Naive thymus-derived CD4-positive, alpha-beta T cell (primary cell): ENCODE measurements at places on chromosomes 5 and 9.

DNA sequence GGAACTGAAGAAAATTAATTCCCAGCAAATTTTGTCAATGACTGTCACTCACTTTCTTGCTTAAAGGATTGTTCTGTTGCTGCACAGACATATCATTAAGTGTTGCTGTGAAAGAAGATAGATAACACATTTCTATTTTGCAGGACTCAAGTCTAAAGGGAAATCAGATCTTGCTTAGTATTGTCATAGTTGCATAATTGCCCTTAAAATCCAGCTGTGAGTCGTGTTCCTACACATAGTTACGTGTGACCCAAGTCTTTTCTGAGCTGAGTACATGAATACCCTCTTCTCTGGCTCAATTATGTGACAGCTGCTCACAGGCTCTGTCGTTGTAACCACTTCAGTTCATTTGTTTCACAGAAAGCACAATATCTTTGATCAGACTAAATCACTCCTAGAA is 390.8 kb downstream of the DTWD2 start:
- DNase-seq: no peak

- DNase-seq: no peak
These were observed 2.4 kb upstream of the PSAT1 start for GRCh38 chr9:78294290-78295176.

DNA sequence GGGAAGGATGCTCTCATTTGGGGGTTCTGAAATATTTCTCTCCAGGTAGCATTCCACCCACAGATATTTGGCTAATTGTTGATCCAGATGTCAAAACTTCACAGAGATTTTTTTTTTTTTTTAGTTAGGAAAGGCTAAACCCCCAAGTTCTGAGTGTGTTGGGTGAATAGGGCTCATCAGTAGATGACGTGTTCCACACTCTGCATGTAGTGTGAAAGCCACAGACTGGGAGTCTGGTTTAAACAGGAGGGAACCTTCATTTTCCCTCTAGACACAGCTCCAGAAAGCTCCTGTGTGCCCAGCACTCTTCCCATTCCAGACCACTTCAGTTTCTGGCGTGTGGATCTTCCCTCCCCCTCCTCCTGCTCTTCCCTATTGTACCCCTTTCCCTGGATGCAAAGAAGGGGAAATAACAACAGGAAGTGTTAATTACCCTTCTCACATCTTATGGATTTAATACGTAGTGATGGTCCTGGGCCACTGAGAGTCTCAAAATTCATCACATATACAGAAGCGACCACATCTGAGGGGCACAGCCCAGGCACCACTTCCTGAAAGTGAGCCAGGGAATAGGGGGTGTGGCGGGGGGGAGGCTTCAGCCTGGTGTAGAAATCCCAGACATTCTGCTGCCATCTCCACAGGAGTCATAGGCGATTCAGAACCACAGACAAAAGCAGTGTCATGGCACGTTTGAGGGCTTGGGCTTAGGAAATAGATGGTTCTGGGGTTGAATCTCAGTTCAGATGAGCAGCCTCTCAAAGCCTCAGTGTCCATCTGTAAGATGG is 65.1 kb downstream of the DAP start:
- no peak for DNase-seq

GRCh38 chr5:121373371-121373770 is 478.3 kb upstream of the FTMT start:
- no peak for DNase-seq

DNA sequence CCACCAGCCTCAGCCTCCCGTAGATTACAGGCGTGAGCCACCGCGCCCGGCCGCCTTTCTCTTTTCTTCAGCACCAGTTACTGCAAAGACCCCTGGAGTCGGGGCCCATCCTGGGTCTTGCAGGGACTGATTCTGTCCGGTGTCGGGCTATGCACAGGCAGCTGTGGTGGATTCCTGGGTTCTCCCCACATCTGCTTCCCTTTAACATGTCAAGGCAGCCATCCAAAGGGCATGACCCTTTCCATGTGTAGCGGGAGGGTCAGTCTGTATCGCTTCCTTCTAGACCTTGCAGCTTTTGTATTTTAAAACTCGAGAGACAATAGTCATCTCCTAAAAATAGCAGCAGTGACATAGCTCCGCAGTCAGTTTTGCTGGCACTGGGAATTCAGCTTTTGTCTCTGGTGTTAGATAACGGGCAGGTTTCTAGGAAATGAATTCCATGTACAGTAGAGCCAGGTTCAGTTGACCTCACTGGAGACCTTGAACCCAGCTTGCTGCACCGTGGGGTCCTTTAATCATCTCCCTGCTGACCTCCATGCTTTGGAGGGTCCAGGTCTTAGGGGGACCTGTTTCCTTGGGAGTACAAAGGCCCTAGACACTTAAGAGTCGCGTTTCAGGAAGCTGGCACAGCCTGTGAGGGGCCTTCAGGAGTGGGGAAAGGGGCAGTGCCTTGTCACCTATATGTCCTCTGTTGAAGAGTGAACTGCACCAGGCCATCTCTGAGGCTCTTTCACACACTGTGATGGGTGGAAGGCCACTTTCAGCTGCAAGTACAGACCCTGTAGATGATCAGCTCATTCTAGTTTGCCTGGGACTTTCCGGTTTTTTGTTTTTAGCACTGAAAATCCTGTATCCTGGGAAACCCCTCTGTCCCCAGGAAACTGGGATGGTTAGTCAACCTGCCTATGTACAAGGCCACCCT is 13.8 kb downstream of the ANKRD33B start:
- no peak for DNase-seq

- DNase-seq: no peak
These were observed 1.6 kb downstream of the BTNL3 start for GRCh38 chr5:180990086-180990881.
